Stimulated activated CD8-positive, alpha-beta memory T cell treated with anti-CD3 and anti-CD28 coated beads, Interleukin-2, amount 100 ng/mL, for 1 hour (primary cell): ENCODE measurements at places on chromosomes 3 and 15.
A peak's percentile ranks its signal among the peaks of the same experiment; 100 is the strongest.

DNA sequence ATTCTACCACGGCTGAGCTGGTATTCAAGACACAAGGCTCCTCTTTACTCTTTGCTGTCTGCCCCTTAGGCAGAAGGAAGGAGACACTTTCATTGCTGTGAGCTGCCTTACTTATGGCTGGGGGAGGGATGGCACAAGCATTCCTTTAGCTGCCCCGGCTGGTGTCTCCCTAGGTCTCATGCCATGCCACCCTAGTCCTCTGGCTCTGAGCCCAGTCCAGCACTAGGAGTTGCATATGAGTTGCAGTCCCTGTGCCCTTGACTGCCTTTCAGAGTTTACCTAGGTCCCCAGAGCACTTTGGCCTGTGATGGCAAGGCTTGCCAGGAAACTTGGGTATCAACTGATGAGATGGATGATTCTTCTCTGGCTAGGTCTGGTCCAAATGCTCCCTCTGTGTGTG lies 296.4 kb downstream of the RBMS3 start:
- no peak for DNase-seq

DNA sequence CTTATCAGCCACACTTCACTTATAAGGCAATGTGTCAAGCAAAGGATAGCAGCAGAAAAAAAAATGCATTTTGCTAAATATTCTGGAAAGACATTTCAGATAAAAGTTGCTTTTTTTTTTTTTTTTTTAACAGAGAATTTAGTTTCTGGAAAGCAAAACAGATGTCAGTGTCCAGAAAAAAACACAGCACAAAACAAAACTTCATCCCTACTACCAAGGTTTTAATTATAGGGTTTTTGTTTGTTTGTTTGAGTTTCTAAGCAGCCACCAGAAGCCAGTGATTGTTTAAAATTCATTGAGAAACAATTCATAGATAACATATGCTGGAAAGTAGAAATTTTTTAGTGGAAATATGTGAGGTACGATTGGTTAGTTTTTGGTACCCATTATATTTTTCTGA lies 1202.7 kb downstream of the OTOL1 start:
- no peak for DNase-seq

DNA sequence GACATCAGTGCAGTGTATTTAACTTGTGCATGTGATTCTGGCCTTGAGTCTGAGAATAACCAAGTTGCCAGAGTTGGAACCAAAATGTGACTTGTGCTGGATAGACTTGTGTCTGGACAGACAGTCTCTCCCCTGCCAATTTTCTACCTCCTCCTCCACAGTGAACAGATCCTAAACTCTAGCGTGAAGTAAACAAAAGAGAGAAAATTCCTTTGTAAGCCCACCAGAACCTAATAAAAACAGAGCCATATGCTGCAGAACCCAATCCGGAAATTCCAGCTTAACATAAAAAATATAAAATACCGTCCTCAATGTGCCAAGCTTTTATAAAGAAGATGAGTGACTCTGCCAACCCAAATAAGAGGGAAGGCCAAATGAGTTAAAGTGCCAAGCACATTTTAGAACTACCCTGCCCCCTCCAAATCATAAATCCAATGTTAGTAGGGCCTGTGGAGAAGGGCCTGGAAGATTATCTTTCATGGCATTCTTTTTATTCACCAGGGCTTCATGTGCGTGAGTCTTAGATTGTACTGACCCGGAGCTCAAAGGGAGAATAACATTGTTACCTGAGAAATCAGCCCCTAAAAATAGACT lies 344.6 kb upstream of the PROK2 start:
- DNase-seq, result no peak

- no peak for DNase-seq
Observed at GRCh38 chr15:39596358-39597051, 15.6 kb downstream of the THBS1 start.

GRCh38 chr15:87549296-87549695 lies 707.2 kb downstream of the NTRK3 start:
- no peak for DNase-seq

GRCh38 chr3:78003090-78003489 lies 963.2 kb downstream of the ROBO2 start:
- no peak for DNase-seq

GRCh38 chr15:62104401-62104800 lies 37.6 kb downstream of the C2CD4A start:
- DNase-seq, result no peak

- no peak for DNase-seq
Observed at GRCh38 chr3:72279068-72279604, 494.2 kb upstream of the PROK2 start.

DNA sequence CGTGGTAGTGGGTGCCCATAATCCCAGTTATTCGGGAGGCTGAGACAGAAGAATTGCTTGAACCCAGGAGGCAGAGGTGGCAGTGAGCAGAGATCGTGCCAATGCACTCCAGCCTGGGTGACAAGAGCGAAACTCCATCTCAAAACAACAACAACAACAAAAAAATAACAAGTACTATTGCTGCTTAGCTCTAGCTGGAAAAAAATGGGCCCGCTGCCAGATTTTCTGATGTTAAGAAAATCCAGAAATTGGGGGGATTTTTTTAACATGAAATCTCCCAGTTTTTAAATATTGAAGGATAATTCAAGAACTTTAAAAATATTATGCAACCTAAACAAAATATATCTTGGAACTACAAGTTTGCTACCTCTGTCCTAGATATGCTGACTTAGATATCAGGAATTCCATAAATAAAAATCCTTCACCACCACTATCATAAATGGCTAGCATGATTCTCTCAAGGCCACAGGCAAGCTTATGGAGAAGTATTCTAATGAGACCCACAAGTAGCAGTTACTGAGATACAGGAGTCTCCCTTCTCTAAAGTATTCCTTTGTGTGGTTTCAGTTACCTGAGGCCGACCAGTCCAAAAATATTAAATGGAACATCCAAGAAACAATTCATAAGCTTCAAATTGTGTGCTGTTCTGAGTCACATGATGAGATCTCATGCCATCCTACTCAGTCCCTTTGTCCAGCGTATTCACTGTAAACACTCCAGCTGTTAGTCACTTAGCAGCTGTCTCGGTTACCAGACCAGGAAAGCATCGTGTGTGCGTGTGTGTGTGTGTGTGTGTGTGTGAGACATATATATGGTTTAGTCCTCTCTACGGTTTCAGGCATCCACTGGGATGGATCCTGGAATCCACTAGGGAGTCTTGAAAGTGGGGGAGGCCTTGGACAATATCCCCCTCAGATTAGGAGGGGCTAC lies 277.2 kb downstream of the TBL1XR1 start:
- DNase-seq, result no peak

GRCh38 chr15:62979252-62979651 lies 63.3 kb upstream of the TPM1 start:
- DNase-seq, result no peak

GRCh38 chr3:168888781-168889180 lies 774.7 kb downstream of the MECOM start:
- no peak for DNase-seq

DNA sequence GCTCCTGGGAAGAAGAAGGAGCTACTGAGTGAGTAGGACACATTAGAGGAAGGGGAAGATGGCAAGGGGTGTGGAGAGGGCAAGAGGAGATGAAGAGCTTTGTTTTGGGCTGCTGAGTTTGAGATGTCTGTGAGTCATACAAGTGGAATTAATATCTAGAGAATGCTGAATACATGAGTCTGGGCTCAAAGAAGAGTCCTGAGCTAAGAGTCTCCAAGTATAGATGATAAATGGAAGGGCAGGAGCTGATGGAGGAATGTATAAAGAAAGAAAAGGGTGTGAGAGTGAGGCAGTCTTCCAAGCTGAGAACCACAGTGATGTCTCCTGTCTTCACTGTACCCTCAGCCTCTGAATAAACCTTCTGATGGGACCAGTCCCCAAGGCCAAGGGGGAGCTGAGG lies 205.5 kb upstream of the MRPL3 start:
- no peak for DNase-seq

DNA sequence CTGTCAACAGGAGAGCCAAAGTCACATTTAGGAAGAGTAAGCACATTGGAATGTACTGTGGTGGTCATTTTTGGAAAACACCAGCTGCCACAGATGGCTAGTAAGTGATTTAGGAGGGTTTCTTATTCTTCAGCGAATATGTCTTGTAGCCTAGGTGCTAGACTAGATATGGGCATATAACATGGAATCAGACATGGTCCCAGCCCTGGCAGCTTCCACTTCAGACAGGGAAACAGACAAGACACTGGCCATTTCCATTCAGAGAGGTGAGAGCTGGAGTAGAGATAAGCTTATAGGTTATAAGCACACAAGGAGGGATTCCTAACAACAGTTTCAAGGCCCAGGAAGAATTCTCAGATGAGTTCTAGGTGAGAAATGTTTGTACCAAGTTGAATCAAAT lies 28.2 kb upstream of the BFSP2 start:
- no peak for DNase-seq

GRCh38 chr3:134057654-134058110 lies 28.0 kb upstream of the SLCO2A1 start:
- no peak for DNase-seq

GRCh38 chr15:74635228-74635627 lies 19.6 kb downstream of the CLK3 start:
- DNase-seq, result peak; percentile 46

DNA sequence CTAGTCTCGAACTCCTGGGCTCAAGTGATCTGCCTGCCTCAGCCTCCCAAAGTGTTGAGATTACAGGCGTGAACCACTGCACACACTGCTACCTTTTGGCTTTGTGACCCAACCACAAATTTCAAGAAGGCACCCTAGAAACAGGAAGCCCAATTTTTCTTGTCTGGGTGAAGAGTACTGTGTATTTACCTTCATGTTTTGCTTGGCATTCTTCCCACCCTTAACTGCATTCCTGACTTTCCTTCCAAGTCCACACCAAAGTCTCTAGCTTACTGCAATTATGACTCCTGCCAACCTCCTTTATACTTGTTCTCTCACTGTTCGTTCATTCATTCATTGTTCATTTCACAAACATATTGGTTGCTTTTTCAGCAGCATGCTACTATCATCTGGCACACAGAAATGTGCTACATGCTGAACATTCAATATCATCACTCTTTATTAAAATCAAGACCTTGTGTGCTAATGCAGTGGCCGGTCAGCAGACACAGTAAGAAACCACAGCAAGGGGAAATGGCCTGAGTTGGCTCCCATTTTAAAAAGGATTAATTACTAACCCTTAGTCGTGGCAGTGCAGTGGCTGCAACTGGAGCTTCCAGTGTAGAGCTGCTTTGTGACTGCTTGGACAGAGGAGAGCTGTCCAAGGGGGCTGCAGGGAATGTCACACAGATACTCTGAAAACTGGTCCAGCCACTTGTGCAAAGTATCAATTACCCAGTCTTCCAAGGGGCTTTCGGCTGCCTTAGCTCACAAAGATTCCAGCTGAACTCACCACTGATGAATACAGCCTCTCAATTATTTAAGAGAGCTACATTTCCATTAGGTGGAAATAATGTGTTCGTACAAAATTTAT lies 94.0 kb downstream of the ETFA start:
- no peak for DNase-seq

GRCh38 chr15:63915209-63915872 lies 81.6 kb upstream of the HERC1 start:
- no peak for DNase-seq

DNA sequence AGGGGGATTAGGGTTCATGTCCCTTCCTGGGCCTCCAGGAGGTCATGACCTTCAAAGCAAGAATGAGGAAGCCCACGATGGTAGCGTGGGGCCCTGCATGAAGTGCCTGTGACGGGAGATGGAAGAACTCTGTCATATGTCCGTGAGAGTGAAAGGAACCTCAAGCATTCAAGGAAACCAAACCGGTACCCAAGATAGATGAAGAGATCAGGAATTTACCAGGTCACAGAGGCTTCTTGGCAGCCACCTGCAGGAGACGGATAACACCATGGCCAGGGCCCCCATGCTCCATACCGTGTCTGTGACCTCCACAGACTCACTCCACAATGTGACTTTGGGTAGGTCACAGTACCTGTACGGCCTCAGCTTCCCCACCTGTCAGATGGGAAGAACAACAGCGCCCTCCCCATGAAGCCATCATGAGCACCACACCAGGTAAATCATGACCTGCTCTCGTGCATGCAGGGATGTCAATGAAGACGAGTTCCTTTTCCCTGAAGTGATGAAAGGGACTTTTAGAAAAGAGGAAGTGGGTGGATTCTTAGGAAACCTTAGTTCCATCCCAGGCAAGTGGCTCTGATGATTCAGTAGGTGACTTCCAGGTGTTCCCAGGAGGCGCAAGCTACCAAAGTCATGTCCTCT lies 23.3 kb upstream of the CYP11A1 start:
- DNase-seq, result no peak

- no peak for DNase-seq
Observed at GRCh38 chr15:94135486-94136147, 95.7 kb upstream of the MCTP2 start.

DNA sequence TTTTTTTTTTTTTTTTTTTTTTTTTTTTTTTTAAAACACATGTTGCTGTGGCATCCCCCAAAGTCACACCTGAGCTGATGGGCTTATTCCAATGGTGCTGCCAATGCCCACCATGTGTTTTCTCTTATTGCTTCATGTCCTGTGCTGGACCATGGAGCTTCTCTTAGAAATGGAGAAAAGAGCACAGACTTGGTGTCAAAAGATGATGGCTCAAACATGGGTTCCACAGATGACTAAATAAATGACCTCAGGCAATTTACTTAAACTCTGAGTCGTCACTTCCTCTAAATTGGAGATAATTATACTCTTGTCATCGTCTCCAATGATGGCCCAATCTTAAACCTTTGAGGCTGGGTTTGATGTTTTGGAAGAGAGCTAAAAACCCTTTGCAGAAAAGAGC lies 28.1 kb downstream of the CHST2 start:
- DNase-seq, result no peak

DNA sequence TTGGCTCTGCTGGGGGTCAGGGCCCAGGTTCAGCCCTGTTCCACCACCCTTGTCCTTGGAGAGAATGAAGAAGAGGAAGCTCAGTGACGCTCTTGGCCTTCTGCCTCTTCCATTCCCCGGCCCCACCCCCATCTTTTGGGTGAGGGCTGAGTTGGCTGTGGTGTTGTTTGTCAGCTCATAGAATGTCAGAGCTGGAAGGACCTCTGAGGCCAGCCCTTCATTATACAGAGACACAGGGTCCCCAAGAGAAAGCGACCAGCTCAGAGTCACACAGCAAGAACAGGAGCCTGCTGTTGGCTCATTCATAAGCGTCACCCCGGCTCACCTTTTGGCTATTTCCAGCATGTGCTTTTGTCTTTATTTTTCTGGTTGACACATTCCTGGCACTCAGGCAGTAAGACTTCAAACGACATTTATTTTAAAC lies 68.2 kb downstream of the AAGAB start:
- no peak for DNase-seq

GRCh38 chr15:64162478-64162868 lies 349 bp downstream of the PPIB start:
- DNase-seq, result no peak

DNA sequence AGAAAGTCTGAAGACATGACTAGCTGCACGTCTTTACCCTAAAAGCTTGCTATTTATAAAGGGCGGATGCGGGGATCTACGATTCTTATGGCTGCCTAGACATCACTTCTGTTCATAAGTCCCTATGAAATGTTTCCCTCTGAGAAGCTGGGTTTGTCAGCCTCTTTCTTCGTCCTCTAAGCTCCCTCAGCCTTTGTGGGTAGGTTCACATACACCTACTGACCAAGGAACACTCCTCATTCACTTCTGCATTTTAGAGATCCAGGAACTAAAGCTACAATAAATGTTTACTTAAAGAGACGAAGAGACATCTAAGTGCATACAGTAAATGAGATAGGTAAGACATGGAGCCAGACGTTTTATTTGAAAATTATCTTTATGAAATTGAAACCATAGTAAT lies 16.7 kb upstream of the RAMAC start:
- no peak for DNase-seq
